GM19239 (cell line): ENCODE measurements at places on chromosomes 3 and 15.

DNA sequence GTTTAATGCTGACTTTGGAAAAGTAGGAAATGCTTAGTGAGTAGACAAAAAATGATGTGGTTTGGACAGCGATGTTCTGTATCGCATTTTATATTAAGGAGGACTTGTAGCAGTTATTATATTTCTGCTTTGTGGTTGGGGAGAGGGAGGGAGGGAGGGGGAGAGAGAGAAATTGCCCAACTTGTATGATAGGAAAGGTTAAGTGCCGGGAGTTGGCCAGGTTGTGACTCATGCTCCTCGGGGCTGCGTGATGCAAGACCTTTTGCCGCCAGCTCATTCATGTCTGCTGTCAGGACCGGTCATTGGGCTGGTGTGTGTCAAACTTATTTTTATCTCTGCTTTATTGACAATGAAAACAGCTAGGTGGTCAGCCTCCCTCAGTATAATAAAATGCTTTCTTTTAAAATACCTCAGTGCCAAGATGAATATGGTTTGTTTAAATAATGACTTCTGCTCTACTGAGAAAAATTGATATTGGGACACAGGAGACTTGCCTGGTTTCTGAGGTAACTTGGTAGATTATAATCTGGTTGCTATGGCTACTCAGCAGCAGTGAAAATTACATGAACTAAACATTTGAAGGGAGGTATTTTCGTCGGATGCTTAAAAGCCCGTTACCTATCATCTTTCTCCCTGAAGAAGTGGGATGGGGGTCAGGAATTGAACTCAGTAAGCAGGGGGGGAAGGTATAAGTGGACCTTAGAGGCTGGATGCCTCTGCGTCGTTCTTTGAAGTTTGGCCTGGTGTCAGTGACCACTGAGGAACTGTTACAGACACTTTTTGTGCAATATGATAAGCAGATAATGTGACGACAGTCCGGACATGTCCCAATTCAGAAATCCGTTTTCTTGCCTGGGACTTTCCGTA lies 90.7 kb downstream of the FNDC3B start:
- no peak for DNase-seq

DNA sequence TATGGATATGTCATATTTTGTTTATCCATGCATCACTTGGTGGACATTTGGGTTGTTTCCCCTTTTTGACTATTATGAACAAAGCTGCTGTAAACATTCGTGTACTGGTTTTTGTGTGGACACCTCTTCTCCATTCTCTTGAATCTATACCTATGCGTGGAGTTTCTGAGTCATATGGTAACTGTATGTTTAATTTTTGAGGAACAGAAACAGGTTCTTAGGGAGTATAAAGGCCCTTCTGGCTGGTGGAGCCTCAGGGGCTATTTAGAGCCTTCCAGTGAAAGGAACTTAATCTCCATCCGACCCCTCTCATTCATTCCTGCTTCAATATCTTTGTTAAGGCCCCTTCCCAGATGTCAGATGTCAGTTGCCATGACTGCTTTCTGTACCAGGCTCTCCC lies 14.1 kb upstream of the CTXND1 start:
- DNase-seq: no peak

DNA sequence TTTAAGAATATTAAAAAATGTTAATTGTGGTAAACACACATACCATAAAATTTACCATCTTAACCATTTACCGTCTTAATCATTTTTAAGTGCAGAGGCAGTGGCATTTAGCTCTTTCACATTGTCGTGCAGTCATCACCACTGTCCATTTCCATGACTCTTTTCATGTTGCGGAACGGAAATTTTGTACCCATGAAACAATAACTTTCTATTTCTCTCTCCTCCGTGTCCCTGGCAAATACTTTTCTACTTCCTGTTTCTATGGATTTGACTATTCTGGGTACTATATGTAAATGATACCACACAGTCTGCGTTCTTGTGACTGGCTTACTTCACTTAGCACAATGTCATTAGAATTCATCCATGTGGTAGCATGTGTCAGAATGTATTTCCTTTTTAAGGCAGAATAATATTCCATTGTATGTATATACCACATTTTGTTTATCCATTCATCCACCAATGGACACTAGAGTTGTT lies 27.9 kb downstream of the AKAP13 start:
- DNase-seq: no peak

DNA sequence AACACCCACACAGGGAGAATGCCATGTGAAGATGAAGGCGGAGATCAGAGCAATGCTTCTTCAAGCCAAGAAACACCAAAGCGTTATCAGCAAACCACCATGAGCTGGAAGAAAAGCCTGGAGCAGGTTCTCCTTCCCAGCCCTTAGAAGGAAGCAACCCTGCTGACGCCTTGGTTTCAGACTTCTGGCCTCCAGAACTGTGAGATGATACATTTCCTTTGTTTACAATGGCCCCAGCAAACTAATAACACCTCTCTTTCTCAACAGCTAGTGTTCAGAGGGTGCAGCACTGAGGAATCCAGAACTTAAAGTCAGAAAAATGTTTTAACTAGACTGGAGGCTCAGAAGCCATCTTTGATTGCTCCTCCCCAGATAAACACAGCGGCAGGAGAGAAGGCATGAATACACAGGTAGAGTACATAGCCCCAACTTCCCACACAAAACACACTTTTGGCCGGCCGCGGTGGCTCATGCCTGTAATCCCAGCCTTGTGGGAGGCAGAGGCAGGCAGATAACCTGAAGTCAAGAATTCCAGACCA lies 132.4 kb upstream of the LPP start:
- no peak for DNase-seq

- DNase-seq: no peak
Observed at GRCh38 chr15:39921274-39921638, 1.2 kb upstream of the GPR176 start.

DNA sequence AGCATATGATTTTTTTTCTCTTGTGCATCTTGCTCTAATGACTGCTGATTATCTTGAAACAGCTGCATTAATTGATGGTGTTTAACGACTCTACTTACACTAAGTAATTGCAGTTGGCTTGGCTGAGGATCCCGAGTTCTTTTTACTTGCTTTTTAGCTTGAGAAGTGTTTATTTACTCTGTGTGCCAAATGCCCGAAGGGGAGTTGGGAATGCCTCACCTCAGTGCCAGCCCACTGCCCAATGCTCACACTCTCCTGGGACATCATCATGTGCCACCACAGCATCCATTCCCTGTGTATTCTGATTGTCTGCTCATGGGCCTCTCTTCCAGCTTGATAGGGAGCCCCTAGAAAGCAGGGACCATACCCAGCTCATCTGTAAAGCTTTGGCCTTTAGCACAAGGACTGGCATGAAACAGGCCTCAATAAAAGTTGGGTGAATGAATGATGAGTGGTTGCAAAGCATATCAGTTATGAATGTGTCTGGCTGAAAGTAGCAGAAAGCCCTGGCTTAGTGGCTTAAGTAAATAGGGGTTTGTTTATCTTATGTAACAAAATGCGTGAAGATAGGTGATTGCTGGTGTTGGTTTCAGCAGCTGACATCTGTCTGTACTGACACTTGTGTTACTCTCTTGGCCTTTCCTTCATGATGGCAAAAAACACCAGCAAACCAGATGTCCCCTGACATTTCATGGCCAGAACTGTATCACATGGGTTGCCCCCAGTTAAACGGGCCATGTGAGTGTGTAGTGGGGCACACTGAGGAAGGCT lies 8.1 kb downstream of the PXYLP1 start:
- no peak for DNase-seq

DNA sequence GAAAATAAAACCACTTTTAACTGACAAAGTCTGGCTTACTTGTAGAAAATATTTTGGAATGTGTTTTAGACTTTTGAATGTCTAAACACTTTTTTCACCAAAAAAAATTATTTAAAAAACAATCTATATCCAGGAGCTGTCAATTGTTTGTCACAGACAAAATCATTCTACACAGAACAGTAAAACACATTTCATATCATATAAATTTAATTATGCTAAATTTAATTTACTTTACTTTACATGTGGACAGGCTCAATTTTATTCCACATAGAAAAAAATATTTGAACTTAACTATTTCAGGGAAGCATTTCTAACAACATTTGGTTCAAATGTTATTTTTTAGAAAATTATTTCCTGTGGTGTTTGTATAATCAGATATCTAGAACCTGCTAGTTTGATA lies 1417.0 kb downstream of the ZPLD1 start:
- DNase-seq: no peak

DNA sequence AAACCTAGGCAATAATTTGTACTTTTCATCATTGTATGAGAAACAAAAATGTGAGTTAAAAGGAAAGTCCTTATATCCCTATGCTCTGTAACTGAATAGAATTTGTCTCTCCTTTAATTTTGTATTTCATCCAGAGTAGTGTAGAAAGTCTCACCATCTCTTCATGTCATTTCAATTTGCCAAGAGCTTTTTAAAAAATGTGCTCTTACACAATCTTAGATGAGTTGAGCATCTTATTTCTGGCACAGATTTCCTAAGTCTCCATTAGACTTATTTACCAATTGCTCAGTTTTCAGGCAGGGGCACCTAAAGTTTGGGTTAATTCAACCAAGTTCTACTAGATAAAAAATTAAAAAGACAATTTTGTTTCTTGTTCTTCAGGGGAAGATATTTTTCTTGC lies 201.5 kb upstream of the RBMS3 start:
- DNase-seq: no peak

GRCh38 chr15:77473328-77473727 lies 52.6 kb downstream of the HMG20A start:
- DNase-seq: no peak

DNA sequence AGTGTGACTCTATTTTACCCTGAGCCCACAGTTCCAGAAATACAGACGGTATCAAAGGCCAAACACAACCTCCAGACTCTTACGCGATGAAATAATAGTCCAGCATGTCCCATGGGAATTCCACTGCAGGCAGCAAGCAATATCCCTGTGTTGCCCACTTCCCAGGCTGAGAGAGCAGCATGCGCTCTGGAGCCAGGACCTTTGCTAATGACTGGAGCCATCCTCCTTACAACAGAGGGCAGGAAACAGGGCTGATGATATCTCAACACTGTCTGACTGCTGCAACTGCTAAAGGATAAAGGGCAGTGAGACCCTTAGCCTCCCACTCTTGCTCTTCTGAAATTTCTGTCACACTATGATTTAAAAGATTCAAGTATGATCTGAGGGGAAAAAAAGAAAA lies 34.8 kb downstream of the MCF2L2 start:
- no peak for DNase-seq

GRCh38 chr3:20772869-20773268 lies 586.9 kb upstream of the SGO1 start:
- no peak for DNase-seq

- no peak for DNase-seq
Observed at GRCh38 chr3:45003859-45004258, 22.2 kb upstream of the CLEC3B start.

GRCh38 chr3:153173758-153174516 lies 11.9 kb downstream of the RAP2B start:
- no peak for DNase-seq

DNA sequence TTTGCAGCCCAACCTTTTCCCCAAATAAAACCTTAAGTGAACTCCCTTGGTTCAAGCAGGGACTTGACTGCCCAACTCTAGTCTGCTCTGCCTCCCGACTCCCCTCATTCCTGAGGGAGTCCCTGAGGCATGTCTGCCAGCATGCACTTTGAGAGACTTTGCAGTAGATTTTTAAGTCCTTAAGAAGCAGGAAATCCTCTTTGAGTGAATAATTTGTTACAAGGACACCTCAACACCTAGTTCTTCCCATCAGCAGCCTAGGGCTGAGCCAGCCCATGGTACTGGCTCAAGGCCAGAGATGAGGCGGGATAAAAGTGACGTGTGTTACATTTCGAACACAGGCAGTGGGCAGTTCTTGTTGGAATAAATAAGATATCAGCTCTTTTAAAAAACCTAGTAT lies 204.3 kb upstream of the SLC2A2 start:
- no peak for DNase-seq

DNA sequence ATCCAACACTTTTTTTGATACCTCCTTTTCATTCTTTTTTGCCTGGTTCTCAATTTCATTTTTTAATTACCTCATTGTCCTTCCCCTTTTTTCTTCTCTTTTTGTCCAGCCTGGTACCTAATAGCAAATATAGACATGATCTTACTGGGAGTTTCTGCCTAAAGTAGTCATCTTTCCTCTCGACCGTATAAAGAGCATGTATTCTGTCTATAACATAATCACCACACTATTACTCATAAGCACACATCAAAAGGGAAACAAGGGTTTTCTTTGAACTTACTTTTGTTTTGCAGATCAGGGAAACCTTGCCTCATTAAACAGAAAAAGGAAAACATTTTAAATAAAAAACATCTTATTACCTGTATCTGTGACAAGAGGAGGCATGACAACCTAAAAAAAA lies 33.0 kb downstream of the FAM98B start:
- DNase-seq: no peak

DNA sequence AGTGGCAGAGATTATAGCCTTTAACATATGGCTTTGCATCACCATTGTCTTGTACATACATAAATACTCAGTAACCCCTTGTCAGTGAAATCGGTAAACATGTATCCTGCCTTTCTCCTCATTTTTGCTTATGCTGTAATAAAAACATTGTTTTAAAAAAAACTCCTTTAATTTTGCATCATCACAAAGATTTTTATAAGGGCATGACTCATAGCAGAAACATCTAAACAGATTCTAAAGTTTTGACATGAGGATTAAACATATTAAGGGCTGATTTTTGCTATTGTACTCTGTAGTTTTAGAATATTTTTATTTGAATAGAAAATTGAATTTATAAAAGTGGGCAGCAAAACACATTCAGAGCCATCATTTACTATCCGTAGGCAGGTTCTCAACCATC lies 275.9 kb downstream of the ZIC4 start:
- DNase-seq: no peak

- DNase-seq: no peak
Observed at GRCh38 chr3:65779390-65779789, 259.3 kb downstream of the MAGI1 start.

- no peak for DNase-seq
Observed at GRCh38 chr3:51350751-51351150, 34.3 kb upstream of the MANF start.

GRCh38 chr3:62229908-62230307 lies 143.4 kb downstream of the FEZF2 start:
- no peak for DNase-seq

DNA sequence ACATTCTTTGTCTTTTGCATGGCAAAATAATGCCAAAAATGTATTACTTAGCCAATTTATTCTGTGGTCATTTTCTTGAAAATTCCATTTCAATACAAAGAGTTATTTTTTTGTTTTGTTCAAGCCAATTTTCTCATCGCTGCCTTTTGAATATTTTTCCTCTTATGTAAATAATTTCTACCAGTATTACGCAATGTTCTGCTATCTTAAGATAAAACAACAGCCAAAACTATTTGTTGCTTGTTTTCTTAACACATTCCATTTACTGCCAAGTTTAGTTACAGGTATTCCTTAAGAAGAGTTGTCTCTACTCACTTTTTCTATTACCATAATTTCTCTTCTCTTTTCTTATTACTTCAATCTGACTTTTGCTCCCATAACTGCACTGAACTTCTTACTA lies 163.1 kb downstream of the ROBO1 start:
- no peak for DNase-seq

- no peak for DNase-seq
Observed at GRCh38 chr3:100129941-100130340, 15.6 kb upstream of the FILIP1L start.
